ENCODE measurements at places on chromosomes 6 and 20.

DNA sequence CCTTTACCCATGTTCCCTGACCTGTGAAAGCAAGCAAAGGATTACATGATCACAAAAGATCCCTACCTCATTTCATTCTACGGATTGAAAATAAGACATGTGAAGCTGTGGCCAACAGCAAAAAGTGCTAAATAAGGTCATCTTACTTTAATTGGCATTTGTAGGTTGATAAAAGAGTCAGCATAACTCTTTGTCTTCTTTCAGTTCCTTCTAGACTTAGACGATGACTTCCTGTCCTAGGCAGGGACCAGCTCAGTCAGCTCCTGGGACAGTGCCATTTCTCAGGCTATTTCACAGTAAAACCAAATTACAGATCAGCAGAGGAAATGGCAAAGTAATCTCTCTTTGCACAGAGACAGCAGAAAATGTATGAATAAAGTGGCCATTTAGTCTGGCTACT, 480.7 kb downstream of the RFPL4B start:
- no peak for DNase-seq

DNA sequence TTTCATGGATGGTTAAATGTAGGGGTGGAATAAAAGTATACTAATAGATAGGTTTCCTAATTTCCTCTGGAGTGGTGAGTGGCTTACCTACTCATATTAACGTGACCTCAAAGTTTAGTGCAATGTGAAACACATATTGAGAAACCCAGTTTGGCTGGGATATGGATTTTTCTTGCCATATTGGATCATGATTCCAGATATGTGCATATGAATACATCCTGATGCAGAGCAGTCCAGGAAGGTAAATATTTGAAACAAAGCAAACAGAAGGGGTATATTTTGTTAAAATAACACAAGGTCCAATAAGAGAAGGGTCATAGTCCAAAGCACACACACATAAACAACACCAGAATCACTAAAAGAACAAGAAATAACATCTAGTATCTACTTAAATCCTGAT, 608.1 kb downstream of the PKHD1 start:
- no peak for DNase-seq

- no peak for DNase-seq
These were observed 23.2 kb downstream of the L3MBTL3 start for GRCh38 chr6:130041594-130041993.

- DNase-seq: no peak
These were observed 311.7 kb upstream of the PLCB4 start for GRCh38 chr20:8757146-8757545.

- DNase-seq: no peak
These were observed 74.7 kb upstream of the TNFAIP3 start for GRCh38 chr6:137792160-137793033.

DNA sequence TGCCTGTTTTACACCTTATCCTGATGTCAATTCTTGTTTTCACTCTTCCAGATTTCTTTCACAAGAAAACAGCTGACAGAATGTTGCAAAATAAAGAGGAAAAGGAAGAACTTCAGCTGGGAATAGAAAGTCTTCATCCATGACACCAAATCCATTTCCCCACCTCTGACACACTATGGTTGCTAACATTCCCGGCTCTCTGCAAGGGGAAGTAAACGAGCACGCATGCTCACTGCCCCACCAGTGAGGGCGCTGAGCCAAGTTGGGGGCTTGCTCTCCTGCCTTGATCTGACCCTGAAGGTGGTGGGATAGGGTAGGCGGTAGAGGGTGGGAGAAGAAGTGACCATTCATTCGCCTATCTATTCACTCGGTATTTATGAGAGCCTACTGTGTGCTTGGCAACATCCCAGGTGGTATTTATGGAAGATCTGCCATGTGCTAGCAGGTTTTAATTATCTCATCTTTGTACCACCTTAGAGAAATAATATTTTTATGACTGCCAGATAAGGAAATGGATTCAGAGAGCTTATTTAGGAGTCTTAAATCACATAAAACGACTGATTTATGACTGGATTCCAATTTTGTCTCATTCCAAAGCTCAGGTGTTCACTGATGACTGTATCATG, 206.2 kb downstream of the FOXC1 start:
- DNase-seq: no peak

DNA sequence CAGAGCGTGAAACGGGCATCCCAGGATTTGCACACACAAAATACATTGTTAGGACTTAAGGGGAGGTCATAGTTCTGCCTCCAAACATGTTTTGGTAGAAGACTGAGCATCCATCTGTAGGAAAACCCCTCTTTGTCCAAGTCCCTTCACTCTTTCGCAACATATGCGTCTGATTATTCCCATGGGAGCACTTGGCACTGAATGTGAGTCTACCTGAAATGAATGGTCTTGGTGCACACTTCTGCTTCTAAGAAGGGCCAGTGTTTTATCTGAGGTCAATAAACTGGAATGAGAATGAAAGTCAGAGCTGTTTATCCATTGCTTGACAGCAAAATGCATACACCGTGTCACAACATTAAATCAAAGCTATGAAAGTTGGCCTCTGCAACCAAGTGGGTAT, 33.0 kb downstream of the GJA10 start:
- DNase-seq: peak; percentile 13

- no peak for DNase-seq
These were observed 190.4 kb downstream of the TPBG start for GRCh38 chr6:82553863-82554531.

- DNase-seq: peak; percentile 22
These were observed 252.8 kb downstream of the CDH26 start for GRCh38 chr20:60210779-60211617.
